Activated CD4-positive, CD25-positive, alpha-beta regulatory T cell (primary cell): ENCODE measurements at places on chromosomes 5 and 9.

GRCh38 chr5:7683753-7684152 lies 167.2 kb downstream of the CFAP90 start:
- no peak for DNase-seq

- no peak for DNase-seq
Observed at GRCh38 chr9:38761339-38761738, 41.4 kb upstream of the FAM240B start.

DNA sequence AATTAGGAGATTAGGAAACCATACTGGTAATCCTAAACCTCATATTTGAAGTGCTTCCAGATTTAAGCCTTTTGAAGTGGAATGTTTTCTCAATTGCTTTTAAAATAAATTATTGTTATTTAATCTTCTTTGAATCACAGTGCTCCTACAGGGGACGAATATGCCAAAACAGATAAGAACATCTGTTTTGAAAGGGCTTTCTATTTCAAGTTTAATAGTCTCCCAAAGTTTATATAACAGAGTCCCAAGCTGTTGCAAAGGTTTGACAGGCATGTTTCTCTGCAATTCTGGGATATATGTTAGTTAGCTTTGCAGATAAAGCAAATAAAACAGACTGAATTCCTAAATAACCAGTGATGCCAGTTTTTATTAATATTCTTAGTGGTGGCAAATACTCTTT lies 803.7 kb downstream of the TLE4 start:
- DNase-seq: no peak

- no peak for DNase-seq
Observed at GRCh38 chr5:121424976-121425375, 426.7 kb upstream of the FTMT start.

DNA sequence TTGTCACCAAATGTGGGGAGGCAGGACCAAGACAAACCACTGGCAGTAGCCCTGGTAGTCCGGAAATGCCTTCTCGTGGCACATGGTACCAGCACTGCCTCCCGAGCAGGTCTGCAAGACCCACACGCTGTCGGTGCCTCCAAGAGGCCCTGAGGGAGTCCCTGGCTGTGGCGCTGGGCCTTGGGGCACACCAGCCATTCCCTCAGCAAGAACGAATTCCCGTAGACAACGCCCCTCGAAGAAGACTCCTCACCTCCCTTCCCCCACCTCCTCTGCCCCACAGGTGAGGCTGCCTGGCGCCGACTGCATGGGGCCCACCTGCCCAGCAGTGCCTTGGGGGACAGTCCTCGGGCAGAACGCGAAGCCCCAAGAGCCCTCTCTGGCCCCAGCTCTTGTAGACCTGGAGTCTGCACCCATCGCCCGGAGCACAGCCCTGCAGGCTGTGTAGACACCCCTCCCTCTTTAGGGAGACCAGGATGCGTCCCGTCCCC lies 56.0 kb downstream of the EXD3 start:
- no peak for DNase-seq
